Stimulated activated CD4-positive, alpha-beta T cell treated with anti-CD3 and anti-CD28 coated beads, Interleukin-12 subunit alpha, Interleukin-12 subunit beta, amount 100 ng/mL, for 24 hours (primary cell): ENCODE measurements at places on chromosomes 5 and 9.

GRCh38 chr5:127404190-127404589, 113.2 kb upstream of the PRRC1 start:
- DNase-seq: no peak

GRCh38 chr5:41707853-41708603, 162.2 kb downstream of the OXCT1 start:
- DNase-seq: no peak

GRCh38 chr5:135208903-135209721, 175.1 kb upstream of the PITX1 start:
- DNase-seq: no peak

GRCh38 chr5:127097278-127097677, 24.0 kb upstream of the C5orf63 start:
- no peak for DNase-seq

- no peak for DNase-seq
Measured at GRCh38 chr5:109089191-109089590, 320.6 kb downstream of the PJA2 start.

DNA sequence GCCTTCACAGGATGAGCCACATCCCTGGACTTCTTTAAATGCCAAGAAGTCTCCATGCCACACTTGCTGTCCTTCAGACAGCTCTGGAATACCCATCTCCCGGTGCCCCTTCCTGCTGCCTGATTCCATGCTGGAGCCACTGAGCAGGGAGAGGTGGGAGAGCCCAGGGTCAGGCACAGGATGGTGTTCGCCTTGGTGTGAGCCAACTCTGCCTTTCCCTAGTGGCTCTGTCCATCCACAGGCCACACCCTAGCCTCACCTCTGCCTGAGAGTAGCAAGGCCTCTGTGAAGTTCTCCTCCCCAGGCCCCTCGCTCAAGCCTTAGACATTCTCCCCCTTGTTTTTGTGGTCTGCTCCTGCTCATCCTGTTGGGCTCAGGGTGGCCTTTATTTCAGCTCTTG, 54.2 kb upstream of the ANGPTL2 start:
- no peak for DNase-seq

GRCh38 chr5:170327829-170328228, 30.3 kb upstream of the LCP2 start:
- no peak for DNase-seq

GRCh38 chr5:15013654-15014463, 142.3 kb upstream of the ANKH start:
- no peak for DNase-seq

DNA sequence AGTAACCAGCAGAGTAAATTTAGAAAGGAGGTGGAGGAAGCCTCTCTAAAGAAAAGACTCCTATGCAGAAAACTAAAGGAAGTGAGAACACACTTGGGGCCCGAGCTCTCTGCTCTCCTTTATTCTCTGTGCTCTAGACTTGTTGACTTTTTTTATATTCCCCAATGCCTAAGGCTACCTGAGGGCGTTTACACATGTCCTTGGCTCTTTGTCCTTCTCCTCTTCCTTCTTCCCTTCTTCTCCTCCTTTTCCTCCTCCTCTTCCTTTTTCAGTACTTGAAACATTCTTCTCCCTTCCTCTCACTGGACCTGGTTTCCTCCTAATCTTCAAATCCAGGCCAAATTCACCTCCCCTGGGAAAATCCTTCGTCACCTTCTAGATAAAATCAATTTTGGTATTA, 256.4 kb upstream of the TRPC7 start:
- DNase-seq: no peak

DNA sequence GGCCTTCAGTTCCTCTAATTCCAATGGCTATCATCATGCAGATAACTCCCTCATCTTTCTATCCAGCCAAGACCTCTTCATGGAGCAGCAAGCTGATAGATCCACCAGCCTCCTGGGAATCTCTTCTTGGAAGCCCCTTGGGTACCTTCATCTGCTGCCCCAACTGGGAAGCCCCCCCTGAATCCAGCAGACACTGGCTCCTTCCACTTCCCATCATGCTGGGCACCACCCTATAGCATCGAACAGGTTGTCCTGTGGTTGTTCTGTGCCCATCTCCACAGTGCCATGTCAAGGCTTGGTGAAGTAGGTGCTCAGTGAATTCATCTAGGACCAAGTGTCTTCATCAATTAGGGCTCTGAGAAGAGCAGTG, 410.4 kb upstream of the KLF4 start:
- no peak for DNase-seq

- DNase-seq: no peak
Measured at GRCh38 chr5:2782658-2783057, 31.2 kb upstream of the IRX2 start.

GRCh38 chr9:107039542-107039941, 176.6 kb downstream of the ZNF462 start:
- no peak for DNase-seq

DNA sequence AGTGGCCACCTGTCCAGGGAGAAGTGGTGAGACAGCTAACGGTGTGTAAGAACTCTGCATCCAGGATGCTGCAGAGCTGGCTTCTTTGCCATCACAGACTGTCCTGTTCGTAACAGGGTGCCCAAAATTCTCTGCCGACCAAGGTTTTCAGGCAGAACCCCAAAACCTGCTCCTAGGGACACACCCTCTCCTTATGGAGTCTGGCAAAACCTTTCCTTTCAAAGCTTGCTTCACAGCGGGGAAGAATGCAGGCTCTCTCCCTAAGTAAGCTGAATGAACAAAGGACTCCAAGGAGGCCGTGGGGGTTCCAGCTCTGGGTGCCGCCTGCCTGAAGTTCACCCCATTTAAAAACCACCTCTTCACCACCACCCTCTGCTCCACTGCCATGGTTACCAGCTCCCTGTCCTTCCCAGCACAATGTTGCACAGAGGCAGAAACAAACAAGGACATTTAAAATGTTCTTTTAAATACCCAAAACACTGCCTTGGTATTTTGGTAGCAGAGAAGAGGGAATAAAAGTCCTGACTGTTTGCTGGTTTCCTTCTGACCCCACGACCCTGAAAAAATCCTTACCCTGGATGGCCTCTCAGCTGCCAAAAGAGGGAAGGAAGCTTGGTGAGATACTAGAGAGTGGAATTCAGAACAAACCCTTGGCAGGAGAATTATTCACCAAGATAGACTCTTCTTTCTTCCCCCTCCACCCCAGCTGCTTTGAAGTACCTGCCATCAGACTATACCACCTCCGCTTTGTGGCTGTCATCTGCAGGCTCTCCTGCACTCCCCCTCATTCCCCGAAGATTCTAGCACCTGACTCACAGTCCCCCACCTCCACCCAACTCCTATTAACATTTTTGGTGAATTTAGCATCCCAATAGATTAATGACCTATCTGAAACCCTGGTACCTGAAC, 7.1 kb upstream of the KLF9 start:
- no peak for DNase-seq

DNA sequence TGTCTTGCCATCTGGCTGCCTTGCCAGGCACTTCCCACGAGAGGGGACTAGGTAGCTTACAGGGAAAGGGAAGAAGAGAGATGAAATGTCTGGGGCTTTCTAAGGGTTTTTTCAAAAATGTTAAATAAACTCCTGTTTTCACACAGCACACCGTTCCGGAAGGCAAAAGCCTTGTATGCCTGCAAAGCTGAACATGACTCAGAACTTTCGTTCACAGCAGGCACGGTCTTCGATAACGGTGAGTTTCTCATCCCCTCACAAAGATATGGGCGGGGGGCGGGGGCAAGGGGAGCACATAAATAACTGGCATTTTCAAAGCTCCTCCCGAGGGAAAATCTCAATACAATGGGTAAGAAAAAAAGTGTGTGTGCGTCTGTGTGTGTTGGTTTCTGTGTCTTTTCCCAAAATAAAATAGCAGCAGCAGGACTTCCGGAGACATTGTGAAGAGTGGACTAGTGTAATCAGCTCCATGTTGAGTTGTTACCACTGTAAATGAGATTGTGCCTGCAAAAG, 189.6 kb downstream of the NR3C1 start:
- no peak for DNase-seq

GRCh38 chr5:2038321-2039179, 155.8 kb upstream of the IRX4 start:
- peak; percentile 24 for DNase-seq
